Glutamatergic neuron (in vitro differentiated cells): ENCODE measurements at places on chromosomes 11 and 22. TPM values are rescaled to one million over a fixed set of nuclear protein-coding genes. Genes with fewer than 3 reads are reported as not detected.

- no peak for DNase-seq
- peaks cover 15% of the 10 kb centered on the region for H3K36me3 ChIP-seq
- H3K4me1 ChIP-seq = no peaks in the 10 kb centered on the region
- H3K27me3 ChIP-seq = no peaks in the 10 kb centered on the region
- no peak overlapping the region for H3K27ac ChIP-seq
Measured at GRCh38 chr22:25182131-25183110, 17.2 kb upstream of the CRYBB3 start.

GRCh38 chr11:35323076-35323868 lies 96.1 kb downstream of the SLC1A2 start:
- no peaks in the 10 kb centered on the region for H3K27me3 ChIP-seq
- no peak for DNase-seq
- H3K4me1 ChIP-seq = peaks cover 33% of the 10 kb centered on the region

DNA sequence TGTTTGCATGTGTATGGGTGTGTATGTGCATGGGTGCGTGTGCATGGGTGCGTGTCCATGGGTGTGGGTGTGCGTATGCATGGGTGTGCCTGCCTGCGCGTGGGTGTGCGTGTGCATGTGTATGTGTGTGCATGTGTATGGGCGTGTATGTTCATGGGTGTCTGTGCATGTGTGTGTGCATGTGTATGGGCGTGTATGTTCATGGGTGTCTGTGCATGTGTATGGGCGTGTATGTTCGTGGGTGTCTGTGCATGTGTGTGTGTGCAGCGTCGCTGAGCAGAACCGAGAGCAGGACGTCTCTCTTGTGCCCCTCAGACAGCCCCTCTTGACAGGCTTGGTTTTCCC lies 13.9 kb downstream of the IL17REL start:
- H3K36me3 ChIP-seq = no peaks in the 10 kb centered on the region
- no peak overlapping the region for H3K4me3 ChIP-seq
- H3K27ac ChIP-seq = no peak overlapping the region

DNA sequence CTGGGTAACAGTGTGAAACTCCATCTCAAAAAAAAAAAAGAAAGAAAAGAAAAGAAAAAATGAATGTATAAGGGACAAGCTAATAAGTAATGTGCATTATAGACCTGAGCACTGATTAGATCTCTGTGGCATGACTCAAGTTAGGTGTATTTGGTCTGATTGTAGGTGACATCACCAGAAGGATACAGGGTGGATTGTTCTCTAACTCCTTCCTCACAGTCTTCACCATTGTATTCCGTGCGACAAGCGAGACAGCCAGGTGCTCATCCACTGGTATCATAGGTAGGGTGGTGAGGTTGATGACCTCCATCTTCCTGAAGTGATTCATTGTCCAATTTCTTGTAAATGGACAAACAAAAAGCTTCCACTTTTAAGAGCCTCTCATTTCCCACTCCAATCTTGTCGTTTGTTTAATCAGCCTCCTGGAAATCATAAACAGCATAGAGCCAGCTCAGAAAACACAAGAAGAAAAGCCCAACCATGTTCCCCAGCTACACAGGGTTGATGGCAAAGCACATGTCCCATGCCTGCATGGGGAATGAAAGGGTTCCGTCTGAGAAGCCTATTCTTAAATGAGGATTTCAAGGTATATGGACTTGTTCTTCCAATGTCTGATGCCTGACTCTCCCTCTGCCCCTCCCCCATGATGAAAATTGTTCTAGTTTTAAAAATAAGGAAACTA lies 6.2 kb downstream of the FAM227A start:
- no peaks in the 10 kb centered on the region for H3K4me1 ChIP-seq
- no peak for DNase-seq
- H3K36me3 ChIP-seq = peaks cover 11% of the 10 kb centered on the region
- H3K27ac ChIP-seq = no peak overlapping the region

Gene MYEOV
- total RNA-seq = not detected
